ENCODE measurements at places on chromosomes 1 and 21.

DNA sequence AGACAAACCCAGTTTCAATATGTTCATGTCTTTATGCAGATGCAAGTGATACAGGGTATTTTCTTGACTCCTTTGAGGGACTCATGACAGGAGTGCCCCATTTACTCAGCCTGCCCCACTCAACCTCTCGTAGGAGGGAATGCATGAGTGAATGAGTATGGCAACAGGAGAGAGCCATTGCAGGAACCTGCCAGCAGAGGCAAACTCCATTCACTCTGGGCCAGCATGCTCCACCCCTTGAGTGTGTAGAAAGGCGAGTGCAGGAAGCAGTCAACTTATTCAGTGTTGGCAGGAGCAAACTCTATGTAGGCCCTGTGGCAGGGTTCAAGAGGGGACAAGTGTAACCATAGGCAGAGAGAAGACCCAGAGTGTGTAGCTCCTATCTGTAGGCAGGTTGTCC, 1526.3 kb downstream of the PLA2G4A start:
- DNase-seq, result no peak

DNA sequence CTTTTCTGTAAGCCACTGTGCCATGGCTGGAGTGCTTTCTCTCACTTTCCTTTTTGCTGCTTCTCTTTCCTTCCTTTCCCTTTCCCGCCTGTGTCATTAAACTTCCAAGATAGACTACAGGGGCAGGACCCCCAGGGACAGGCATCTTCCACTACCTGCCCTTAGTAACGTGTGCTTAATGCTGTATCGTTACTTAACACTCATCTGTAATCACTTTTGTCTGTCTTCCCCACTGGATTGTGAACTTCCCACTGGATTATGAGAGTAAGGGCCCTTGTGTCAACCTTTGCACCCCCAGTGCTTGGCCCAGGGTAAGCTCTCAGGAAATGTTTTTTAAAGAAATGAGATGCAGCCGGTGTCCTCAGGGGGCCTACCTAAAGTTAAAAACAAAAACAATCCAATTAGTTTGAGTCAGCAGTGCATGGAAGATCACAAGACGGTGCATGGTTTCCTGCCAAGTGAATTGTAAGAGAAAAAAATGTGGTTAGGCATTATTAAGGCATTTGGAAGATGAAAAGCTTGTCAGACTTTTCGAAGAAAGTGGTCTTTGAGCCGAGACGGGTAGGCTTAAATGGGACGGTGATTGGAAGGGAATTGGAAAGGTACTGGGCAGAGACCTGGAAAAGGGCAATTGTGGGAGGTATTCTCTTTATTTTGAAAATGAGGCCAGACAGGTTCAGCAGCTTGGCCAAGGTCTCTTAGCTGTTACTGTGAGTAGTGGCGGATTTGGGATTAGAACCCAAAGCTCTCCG, 958 bp downstream of the LYPLAL1 start:
- DNase-seq, result peak; percentile 78

- DNase-seq, result peak; percentile 79
Observed at GRCh38 chr1:79497193-79497773, 490.8 kb upstream of the ADGRL4 start.

DNA sequence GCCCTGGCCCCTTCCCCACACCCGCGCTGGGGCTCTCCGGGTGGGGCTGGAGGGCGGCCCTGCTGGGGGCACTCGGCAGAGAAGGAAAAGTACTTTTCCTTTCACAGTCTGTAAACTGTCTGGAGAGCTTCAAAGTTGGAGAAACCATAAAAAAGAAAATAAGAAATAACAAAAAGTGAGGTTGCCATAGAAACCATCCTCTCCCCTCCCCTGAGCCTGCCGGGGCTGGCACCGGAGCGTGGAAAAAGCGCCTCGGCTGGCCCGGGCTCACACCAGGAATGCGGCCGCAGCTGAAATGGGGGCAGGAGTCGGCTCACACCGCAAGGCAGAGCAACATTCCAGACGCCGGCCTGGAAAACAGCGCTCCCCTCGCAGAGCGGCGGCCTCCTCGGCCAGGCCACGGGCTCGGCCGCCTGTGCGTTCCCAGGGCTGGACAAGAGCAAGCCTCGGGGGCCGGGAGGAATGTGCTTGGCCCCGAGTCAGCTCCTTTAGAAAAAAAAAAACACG, 69.2 kb downstream of the MORN1 start:
- peak; percentile 95 for DNase-seq

GRCh38 chr21:39336457-39337008, 12.4 kb downstream of the HMGN1 start:
- DNase-seq, result no peak

DNA sequence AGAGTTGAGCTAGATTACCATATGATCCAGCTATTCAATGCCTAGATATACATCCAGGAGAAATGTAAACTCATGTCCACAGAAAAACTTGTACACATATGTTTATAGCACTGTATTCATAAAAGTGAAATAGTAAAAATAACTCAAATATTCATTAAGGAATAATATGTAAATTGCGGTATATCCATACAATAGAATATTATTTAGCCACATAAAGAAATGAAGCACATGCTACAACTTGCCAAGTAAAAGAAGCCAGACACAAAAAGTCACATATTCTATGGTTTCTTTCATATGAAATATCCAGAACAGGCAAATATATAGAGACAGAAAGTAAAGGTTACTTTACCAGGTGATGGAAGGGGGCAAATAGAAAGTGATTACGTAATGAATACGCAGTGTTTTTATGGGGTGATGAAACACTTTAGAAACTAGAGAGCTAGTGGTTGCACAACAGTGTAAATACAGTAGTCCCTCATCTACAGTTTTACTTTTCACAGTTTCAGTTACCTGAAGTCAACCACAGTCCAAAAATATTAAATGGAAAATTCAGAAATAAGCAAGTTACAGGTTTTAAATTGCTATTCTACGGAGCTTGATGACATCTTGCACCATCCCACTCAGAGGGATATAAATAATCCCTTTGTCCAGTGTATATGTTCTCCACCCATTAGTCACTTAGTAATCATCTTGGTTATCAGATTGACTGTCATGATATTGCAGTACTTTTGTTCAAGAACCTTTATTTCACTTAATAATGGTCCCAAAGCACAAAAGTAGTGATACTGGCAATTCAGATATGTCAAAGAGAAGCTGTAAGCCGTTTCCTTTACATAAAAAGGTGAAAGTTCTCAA, 62.3 kb downstream of the ZNF644 start:
- DNase-seq, result peak; percentile 14

- no peak for DNase-seq
Observed at GRCh38 chr1:115423776-115424175, 85.7 kb upstream of the NGF start.

DNA sequence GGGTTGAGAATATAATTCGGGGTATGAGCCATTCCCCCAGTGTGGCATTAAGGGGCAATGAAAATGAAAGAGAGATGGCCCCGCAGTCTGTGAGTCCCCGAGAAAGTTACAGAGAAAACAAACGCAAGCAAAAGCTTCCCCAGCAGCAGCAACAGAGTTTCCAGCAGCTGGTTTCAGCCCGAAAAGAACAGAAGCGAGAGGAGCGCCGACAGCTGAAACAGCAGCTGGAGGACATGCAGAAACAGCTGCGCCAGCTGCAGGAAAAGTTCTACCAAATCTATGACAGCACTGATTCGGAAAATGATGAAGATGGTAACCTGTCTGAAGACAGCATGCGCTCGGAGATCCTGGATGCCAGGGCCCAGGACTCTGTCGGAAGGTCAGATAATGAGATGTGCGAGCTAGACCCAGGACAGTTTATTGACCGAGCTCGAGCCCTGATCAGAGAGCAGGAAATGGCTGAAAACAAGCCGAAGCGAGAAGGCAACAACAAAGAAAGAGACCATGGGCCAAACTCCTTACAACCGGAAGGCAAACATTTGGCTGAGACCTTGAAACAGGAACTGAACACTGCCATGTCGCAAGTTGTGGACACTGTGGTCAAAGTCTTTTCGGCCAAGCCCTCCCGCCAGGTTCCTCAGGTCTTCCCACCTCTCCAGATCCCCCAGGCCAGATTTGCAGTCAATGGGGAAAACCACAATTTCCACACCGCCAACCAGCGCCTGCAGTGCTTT, 9.4 kb downstream of the PROX1 start:
- no peak for DNase-seq

- DNase-seq, result no peak
Observed at GRCh38 chr1:186798960-186799688, 29.6 kb upstream of the PLA2G4A start.

Measured in adipocyte (in vitro differentiated cells).